Stimulated activated CD8-positive, alpha-beta memory T cell treated with anti-CD3 and anti-CD28 coated beads, Interleukin-4, amount 100 ng/mL, for 4 hours (primary cell): ENCODE measurements at places on chromosomes 6 and 20.

DNA sequence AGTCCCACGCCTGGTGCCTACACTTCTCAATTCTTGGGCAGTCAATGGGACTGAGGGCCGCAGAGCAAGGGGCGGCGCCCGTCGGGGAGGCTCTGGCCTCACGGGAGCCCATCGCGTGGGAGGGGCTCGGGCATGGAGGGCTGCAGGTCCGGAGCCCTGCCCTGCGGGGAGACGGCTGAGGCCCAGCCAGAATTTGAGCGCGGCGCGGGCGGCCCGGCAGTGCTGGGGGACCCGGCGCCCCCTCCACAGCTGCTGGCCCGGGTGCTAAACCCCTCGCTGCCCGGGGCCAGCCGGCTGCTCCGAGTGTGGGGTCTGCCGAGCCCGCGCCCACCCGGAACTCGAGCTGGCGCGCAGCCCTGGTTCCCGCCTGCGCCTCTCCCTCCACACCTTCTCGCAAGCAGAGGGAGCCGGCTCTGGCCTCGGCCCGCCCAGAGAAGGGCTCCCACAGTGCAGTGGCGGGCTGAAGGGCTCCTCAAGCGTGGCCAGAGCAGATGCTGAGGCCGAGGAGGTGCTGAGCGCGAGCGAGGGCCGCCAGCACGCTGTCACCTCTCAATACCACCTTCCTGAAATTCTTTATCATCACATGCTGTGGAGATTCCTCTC is 58.5 kb downstream of the BAK1 start:
- DNase-seq = no peak

DNA sequence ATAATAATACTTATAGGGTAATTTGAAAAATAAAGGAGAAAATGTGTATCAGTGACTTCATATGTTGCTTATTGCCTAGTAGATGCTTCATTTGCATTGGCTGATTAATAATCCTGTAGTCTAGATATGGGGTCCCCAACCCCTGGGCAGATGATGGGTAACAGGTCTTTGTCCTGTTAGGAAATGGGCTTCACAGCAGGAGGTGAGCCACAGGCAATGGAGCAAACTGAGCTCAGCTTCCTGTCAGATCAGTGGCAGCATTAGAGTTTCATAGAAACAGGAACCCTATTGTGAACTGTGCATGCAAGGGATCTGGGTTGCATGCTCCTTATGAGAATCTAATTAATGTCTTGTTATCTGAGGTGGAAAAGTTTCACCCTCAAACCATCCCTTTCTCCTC is 1049.5 kb upstream of the EPHA7 start:
- DNase-seq = no peak

- DNase-seq = no peak
Measured at GRCh38 chr6:144898052-144898689, 613.0 kb downstream of the UTRN start.

DNA sequence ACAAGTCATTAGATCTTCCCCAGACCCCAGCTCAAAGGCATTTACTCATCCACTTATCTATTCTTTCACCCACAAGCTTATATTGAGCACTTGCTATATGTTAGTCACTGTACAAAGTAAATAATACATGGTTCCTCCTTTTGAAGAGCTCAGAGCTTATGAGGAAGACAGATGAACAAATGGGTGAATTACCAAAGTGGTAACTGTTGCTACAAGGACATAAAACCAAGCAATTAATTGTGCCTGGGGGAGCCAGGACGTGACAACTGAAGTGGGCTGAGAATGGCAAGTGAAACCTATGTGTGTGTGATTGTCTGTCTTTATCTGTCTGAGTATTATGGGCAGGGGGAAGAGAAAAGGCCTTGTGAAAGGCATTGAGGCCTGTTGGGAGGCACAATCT is 45.6 kb upstream of the AKIRIN2 start:
- no peak for DNase-seq

DNA sequence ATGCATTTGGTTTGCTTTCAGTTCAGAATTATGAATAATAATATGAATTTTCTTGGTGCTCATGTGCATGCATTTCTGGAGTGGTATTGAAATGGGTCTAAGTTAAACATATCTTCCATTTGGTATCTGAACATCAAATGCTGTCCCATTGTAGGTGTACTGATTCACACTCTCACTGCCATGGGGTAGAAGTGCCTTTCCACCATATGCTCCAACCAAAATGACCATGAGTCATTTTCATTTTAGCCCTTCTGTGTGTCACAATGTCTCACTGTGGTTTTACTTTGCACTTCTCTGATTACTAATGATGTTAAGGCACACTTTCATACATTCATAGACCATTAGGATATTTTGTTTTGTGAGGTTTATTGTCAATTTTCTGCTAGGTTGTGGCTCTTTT is 211.9 kb downstream of the HAO1 start:
- no peak for DNase-seq

- DNase-seq = no peak
Measured at GRCh38 chr20:57252559-57253162, 13.8 kb downstream of the BMP7 start.

GRCh38 chr6:38773338-38773737 is 58.2 kb downstream of the DNAH8 start:
- DNase-seq = no peak

- DNase-seq = no peak
Measured at GRCh38 chr20:48544402-48545339, 283.1 kb downstream of the PREX1 start.

DNA sequence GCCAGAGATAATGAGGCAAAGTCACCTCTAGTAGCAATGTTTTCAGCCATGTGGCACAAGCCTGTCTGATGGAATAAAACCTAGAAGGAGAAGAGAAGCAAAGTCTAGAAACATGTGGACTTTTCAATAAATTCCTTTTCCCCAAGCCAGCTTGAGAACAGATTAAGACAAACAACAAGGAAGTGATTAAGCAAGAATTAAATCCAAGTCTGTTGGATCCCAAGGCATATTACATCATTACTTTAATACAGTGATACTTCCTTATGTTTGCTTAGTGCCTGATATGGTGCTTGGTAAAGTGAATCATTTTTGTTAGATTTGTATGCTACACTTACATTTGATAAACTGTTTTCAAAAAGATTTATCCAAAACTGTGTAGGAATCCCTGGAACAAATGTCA is 260.3 kb upstream of the FAM83B start:
- no peak for DNase-seq

DNA sequence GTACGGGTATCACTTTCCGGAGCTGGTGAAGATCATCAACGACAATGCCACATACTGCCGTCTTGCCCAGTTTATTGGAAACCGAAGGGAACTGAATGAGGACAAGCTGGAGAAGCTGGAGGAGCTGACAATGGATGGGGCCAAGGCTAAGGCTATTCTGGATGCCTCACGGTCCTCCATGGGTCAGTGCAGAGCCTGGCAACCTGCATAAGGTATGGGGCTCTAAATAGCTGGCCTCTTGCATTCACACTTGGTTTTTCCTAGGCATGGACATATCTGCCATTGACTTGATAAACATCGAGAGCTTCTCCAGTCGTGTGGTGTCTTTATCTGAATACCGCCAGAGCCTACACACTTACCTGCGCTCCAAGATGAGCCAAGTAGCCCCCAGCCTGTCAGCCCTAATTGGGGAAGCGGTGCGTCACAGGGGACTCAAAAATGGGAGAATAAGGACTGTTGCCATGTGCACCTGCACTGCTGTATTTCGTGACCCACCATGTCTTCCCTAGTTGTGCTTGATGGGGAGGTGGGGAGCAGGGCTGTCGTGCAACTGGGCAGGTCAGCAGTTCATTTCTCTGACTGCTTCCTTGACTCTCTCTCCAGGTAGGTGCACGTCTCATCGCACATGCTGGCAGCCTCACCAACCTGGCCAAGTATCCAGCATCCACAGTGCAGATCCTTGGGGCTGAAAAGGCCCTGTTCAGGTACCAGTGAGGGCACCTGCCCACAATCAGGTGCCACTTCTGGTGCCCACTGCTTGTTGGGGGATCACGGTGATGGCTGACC is 3.1 kb downstream of the NOP56 start:
- no peak for DNase-seq

DNA sequence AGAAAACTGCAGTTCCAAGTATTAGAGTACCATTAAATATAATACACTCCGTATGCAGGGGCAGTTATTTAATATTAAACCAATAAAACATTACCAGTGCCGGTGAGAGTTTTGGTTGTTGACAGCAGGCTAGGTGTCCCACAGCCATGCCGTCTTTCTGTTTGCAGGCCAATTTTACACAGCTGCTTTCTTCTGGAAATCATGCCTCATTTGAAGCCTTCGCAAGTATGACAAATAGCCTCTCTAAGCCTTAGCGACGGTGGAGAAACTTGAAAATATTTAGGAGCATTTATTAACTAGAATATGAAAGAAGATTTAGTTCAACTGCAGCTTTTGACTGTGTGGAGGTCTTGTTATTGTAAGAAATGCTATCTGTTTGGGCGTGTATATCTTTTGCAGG is 226.0 kb downstream of the BMP2 start:
- no peak for DNase-seq

GRCh38 chr20:2152317-2152716 is 50.7 kb downstream of the STK35 start:
- no peak for DNase-seq

GRCh38 chr6:111985202-111985731 is 68.6 kb upstream of the CCN6 start:
- DNase-seq = peak; percentile 29

GRCh38 chr6:13769655-13770053 is 44.7 kb downstream of the MCUR1 start:
- DNase-seq = no peak

GRCh38 chr20:4581838-4582237 is 139.9 kb upstream of the PRND start:
- DNase-seq = no peak

DNA sequence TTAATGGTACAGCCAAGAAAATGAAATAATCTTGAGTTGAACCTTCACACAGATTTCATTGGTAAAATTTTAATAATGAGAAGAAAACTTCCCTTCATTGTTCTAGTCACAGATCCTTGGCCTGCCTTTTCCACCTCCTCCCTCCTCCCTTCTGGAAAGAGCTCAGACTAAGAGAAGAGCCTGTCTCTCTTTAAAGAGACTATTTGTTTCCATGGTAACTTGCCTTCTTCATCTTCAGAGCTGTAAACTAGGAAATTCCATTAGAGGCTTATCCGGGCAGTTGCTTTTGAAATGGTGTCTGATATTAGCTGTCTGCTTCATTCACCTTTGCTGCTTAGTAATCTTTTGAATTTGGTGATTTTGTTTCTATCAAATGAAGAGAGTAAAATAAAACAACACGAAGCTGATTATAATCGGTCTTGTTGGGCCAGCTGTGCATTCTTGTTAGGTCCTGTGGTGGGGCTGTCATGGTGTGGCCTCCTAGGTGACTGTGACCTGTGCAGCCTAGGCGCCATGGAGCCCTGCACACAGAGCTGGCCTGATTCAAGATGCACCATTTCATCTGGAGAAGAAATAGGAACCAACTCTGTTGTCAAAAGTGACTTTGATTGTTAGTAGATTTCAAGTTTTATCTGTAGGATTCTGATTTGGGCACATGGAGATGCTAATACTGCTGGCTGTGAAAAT is 96.7 kb downstream of the MAP3K7 start:
- no peak for DNase-seq

DNA sequence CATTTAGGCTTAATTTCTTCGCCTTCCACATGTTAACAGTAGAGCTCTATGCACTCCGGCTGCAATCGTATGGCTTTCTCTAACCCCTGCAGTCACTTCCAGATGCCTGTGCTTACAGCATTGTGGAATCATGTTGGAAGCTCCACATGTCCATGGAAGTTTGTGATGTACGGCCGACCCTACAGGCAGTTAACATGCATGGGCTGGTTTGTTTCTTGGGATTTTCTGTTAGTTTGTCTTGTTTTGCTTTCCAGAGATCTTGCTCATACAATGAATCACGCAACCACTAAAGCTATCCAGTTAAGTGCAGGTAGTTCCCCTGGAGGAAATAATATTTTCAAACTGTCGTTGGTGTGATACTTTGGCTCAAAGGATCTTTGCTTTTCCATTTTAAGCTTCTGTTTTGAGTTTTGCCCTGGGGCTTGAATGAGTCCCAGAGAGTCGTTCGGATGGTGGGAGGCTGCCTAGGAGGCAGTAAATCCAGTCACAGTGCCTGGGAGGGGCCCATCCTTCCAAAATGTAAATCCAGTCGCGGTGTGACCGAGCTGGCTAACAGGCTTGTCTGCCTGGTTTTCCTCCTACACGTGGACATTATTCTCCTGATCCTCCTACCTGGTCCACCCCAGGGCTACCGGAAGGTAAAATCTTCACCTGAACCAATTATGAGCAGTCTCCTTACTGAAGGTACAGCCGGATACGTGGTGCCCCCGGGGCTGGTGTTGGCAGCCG is 225.9 kb downstream of the SMOC2 start:
- DNase-seq = no peak

DNA sequence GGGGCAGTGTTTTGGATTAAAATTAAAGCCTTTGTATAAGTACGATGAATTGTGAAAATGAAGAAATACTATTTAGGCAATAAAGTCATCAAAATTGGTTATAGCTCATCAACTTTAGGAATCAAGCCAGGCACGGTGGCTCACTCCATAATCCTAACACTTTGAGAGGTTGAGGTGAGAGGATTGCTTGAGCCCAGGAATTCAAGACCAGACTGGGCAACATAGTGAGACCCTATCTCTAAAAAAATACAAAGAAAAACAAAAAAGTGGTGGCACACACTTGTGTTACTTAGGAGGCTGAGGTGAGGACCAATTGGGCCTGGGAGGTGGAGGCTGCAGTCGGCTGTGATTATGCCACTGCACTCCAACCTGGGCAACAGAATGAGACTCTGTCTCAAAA is 8.5 kb upstream of the RHAG start:
- DNase-seq = no peak
